ENCODE measurements at places on chromosomes 5 and 9. TPM values are rescaled to one million over a fixed set of nuclear protein-coding genes. Genes with fewer than 3 reads are reported as not detected.

ASTN2 gene
- 5.8 TPM for total RNA-seq

FBLL1 gene
- total RNA-seq, result not detected

ANKRD18B gene
- 2.4 TPM for total RNA-seq

PCDHA9 gene
- total RNA-seq, result not detected

TSLP gene
- 0.15 TPM for total RNA-seq

C6 gene
- not detected for total RNA-seq

MOB3B gene
- 0.39 TPM for total RNA-seq

DNAI1 gene
- total RNA-seq, result not detected

ATP10B gene
- total RNA-seq, result not detected

TAL2 gene
- not detected for total RNA-seq

SGTB gene
- 17.8 TPM for total RNA-seq

ARHGEF37 gene
- 0.47 TPM for total RNA-seq

CCDC187 gene
- not detected for total RNA-seq

C8G gene
- total RNA-seq, result 4.2 TPM

PHYHD1 gene
- 2.9 TPM for total RNA-seq

AGTPBP1 gene
- 27.6 TPM for total RNA-seq

JADE2 gene
- total RNA-seq, result 104 TPM

SMARCA2 gene
- 206 TPM for total RNA-seq

GABBR2 gene
- not detected for total RNA-seq

LHX3 gene
- total RNA-seq, result not detected

PJA2 gene
- total RNA-seq, result 53.8 TPM

Measured in T-helper 1 cell treated with Interleukin-12 subunit alpha and Interleukin-12 subunit beta and Interleukin-4 antibody, amounts not matched to agents 30 ng/mL and 1 ng/mL, for 36 hours (primary cell).